ENCODE measurements at places on chromosomes 3 and 15.

GRCh38 chr3:73447111-73447510, 177.6 kb downstream of the PDZRN3 start:
- DNase-seq = no peak

- no peak for DNase-seq
These were observed 45.5 kb downstream of the HPS3 start for GRCh38 chr3:149174901-149175300.

- no peak for DNase-seq
These were observed 146.6 kb upstream of the P2RY1 start for GRCh38 chr3:152688313-152688712.

GRCh38 chr3:66809595-66809958, 188.5 kb upstream of the KBTBD8 start:
- no peak for DNase-seq

- no peak for DNase-seq
These were observed 80.1 kb upstream of the POMGNT2 start for GRCh38 chr3:43185983-43186314.

DNA sequence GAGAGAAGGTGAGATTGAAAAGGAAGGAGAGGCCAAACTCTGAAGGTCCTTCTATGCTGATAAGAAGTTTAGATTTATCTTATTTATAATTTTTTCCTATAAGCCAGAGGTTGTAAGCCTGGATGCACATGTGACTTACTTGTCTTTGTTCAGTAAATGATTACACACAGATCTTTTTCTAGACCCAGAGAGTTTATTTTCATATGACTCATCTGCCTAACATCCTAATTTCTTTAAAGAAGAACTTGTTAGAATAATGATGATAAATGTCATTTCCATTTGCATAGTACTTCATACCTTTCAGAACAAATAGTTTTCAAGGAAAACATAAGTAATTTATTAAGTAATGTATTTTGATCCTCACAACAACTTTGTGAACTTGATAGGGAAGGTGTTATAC, 434.8 kb upstream of the DPH6 start:
- no peak for DNase-seq

DNA sequence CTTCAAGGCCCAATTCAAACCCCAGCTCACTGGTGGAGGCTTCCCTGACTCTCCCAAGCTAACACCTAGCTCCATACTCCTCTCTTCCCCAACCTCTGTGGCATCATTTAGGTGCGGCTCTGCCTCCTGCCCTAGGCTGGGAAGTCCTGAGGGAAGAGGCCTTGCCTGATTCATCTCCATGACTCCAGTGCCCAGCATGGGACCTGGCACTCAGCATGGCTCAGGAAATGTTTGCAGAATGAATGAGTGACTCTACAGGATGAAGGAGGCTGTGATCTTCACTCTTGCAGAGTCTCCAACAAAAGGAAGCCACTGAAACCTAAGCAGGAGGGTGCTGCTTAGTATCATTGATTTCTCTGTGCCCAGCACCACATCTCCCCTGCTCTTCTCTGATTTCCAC, 34.5 kb upstream of the INSYN1 start:
- no peak for DNase-seq

DNA sequence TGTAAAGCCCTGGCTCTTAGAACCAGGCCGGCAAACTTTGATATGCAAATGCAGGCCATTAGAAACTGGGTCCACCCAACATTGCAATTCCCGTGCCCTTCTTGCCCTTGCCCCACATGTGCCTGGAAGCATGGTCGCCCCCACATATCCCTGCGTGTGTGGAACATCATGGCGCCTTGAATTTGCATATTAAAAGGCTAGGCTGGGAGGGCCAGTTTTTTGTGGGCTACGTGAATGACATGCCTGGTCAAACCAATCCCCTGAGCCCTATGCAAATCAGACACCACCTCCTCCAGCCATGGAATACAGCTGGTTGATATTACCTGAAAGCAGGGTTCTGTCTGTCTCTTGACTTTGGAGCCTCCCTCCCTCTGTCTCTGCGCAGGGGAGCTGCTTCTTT, 58.7 kb upstream of the ARHGEF26 start:
- DNase-seq = no peak

DNA sequence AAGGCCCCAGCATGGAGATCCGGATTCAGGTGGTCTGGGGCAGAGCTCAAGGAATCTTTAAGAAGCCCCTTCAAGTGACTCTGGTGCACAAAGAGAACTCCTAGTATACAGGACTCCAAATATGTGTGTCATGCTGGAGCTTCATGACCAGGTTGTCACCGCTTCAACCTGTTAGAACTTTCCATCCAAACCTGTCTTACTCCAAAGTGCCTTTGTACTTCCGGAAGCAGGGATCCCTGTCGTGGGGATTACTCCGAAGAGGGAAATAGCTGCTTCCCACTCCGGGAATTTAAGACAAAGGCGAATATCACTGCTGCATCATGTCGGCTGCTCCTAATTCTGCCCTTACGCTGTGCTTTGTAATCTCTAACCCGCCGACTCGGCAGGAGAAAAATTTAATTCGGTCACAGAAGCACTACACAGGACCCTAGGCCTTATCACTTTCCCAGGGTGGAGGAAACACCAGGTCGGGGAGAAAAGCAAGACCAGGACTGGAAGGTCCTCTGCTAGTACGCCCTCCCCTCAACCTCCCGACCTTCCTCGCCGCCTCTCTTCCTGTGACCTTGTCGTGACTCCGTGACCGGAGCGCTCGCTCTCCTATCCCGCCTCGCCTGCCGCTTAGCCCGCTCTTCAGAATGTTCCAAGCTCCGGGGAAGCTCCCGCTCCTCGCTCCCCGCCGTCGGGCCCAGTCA, 730 bp downstream of the HIGD1A start:
- peak; percentile 4 for DNase-seq

GRCh38 chr3:182501856-182502255, 291.4 kb upstream of the ATP11B start:
- DNase-seq = no peak

- DNase-seq = no peak
These were observed 34.8 kb downstream of the DENND4A start for GRCh38 chr15:65757256-65757655.

DNA sequence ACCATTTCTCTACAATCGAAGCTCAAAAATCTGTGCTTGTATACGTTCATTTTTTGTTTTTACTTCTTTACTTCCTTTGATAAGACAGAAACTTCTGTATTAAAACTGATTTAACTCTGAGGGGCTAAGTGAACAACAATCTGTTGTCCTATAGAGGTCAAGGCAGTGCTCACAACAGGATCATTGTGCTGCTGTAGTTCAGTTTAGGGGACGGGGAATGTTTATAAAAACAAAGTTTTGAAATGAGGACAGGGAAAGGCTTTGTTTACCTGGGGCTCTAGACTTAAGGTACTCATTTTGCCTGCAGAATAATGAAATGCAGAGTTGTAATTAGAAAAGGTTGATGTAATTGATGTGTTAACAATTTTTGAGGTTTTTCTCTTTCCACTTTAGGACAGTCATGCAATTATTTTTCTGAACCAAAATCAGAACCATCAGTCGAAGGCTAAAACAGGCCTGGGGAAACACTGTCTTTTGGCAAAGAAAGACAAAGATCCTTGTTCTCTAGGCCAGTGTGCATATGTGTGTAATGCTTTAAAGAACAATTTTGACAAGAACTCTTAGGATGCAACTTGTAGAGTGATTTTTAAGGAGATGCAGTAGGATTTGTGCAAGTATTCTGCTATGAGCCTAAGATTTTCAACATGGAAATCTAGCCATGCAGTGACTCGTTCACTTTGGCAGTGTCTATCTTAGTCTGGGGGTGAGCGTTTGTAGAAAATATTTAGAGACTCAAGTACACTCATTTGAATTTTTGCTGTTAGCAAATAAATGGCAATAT, 165.2 kb downstream of the PGPEP1L start:
- no peak for DNase-seq

DNA sequence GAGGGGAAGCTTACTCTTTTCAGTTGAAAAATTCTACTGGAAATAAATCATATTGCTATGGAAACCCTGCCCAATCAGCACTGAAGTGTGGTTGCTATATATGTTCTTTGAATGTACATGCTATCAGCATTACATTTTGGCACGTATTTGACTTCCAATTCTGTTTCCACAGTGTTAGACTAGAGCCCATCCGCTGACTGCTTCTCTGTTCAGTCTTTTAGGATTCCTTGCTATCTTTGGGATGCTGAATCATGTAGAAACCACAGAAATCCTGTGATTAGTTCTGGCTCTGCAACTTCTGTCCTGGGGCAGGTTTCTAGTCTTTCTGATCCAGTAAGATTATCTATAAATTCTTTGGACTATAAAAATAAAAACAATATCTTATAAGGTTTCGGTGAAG, 128.2 kb upstream of the SLC7A14 start:
- no peak for DNase-seq

DNA sequence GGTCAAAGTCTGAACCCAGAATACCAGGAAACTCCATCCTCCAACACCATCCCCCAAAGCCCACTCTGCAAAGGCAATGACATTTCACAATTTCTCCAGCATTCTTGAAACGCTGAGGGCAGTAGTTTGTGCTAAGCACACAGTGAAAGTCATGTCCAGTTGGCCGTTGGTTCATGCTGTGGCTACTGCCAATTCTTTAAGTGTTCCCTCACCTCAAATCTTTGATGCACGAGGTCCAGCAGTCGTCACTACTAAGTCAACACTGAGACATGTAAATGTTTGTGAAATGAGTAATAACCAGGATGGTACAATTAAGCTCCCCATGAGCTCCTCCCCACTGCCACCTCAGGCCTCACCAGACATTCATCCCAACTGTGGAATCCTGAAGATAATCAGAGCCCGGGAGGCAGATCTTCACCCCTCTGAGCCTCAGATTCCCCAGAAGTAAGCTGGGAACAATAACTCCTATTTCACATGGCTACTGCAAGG, 7.0 kb downstream of the SUCLG2 start:
- DNase-seq = no peak

DNA sequence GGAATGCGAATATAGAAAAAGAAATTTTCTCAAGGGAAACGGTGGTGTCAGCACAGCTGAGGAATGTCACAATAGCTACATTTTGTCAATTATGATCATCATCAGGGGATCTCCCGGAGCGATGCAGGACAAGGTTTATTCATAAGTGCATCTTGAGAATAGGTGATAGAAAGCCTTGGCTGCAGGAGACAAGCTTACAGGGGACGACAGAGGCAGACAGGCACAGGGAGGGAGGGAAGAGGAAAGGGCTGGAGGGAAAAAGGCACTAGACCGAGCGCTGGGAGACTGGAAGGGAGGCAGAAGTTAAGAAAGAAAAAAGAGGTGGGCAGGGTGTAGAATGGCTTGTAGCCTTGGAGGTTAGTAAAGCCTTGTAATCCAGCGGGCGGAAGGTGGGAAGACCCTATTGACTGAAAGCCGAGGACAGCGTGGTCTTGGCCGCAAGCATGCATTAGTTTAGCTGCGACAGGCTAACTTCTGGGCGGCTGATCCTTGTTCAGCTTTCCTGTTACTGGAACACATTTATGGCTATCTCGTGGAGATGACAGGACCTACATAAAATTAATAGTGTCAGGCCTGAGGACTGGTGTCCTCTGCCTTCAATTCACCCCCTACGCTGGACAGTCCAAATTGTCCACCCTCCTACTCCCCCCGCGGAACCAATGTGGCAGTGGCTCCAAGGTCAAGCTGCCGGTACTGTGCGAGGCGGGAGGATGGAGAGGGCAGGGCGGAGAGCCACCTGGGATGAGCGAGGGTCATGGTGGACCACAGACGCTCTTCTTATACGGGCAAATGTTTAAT, 1.4 kb upstream of the NECTIN3 start:
- no peak for DNase-seq

- no peak for DNase-seq
These were observed 62.6 kb downstream of the EIF4E3 start for GRCh38 chr3:71662568-71662967.

DNA sequence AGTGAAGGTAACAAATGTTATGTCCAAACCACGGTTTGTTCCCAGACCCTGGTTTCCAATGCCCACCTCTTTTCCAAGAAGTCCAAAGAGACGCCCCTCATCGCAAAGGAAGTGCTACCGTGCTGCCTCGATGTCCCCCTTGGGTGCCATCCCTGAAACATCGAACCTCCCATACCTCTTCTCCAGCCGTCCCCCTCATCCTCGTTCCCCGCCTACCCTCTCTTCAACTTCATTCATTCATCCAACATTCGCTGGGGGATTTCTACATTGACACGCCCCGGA, 467 bp downstream of the TIPIN start:
- no peak for DNase-seq

DNA sequence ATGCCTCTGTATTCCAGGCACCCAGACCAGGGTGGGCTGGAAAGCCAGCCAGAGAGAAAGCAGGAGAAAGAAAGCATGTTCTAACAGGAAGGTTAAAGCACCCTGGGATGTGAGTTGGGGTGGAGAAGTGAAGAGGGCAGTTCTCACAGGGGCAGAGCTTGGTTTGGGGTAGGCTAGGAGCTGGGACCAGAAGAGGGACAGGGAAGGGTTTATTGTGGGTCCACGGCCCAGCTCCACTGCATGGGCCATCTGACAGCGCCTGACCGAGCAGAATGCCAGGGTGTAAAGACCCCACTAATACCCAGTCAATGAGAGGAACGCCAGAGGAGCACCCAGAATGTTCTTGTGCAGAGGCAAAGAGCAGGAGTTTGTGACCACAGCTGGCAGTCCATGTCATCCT, 27.1 kb upstream of the MAGEF1 start:
- no peak for DNase-seq

DNA sequence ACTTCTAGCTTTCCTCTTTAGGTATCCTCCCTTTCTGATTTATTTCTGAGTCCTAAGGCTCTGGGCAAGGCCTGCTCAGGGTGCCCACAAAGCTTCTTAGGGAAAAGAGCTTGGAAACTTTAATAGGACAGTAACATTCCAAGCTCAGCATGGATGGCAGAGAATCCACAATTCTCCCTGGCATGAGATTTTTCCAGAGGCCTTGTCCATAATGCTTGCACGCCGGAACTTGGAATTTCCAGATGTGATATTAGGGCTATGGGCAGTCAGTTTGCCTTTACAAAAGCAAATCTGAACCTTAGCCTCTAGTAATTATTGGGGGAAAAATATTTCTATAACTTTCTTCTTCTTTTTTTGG, 139.0 kb upstream of the RBMS3 start:
- no peak for DNase-seq

DNA sequence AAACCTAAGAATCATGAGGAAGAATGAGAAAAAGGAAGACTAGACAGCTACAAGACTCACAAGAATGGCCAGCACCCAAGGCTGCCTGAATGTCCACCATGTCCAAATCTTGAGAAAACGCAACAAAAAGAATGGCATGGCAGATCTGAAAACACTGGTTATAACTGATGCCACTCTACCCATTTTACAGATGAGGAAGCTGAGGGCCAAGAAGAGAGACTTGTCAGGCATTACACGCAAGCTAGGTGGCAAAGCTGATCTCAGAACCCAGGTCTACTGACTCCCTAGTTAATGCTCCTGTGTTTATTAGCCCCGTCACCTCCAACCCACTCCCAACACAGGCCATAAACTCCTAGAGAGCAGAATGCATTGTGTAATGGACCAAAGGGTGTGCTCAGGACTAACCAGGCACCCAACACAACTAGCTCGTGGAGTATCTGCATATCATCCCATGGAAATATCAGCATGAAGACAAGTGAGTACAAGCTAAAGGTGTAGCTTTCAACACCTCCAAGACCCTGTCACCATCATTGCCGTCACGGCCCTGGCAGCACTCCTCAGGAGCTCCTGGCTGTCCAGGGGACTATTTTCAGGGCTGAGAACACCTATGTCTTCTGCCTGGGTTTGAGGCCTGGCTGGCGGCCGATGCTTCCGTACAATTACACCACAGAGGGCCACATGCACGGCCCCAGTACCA, 111.7 kb downstream of the XXYLT1 start:
- no peak for DNase-seq

GRCh38 chr3:189842681-189843602, 211.8 kb downstream of the TP63 start:
- DNase-seq = no peak
